CD4-positive, alpha-beta T cell (primary cell): ENCODE measurements at places on chromosomes 12 and 14.

DNA sequence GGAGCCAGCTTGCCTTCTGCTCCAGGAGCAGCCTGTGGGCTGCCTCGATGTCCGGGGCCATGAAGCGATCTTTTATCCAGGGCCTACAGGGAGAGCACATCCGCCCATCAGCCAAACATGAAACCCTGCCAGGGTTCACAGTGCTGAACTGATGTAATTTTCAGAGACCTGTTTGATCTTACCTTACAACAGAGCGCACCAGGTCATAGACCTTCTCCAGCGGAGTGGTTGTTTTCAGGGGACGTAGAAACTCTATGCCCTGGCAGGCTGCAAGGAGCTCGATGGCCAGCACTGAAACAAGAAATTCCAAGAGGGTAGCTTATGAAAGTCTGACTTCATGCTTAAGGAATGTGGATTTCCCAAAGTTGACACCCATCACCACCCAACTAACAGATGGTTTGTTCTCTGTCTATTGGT is 19.7 kb downstream of the HAL start:
- no peak for DNase-seq

- no peak for DNase-seq
These were observed 25.3 kb downstream of the GNS start for GRCh38 chr12:64733857-64734256.

DNA sequence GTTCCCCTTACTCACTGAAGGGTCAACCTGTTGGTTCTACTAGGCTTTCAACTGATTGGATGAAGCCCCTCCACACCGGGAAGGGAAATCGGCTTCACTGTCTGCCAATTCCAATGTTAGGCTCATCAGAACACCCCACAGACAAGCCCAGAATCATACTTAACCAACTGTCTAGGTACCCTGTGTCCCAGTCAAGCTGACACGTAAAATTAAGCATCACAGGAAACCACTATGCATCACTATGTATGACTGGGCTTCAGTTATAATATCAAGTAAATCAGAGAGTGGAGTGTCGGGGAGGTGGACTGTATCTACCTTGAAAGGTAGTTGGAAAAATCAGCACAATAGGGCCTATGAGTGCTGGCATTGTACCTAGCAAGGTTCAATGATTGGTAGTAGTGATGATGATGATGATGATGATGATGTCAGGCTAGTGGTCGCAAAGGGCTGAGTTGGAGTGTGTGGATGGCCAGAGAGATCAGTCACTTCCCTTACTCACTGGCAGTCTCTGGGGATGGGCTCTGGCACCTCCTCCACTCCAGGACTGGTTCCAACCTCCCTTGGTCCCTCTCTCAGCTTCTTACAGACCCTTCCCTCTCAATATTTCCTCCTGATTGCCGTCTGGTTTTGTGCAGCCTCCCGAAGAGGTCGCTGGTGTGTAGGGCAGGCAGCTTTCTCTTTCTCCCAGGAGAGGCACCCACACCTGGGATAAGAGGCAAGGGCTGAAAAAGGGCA is 3.3 kb upstream of the ATG101 start:
- no peak for DNase-seq

DNA sequence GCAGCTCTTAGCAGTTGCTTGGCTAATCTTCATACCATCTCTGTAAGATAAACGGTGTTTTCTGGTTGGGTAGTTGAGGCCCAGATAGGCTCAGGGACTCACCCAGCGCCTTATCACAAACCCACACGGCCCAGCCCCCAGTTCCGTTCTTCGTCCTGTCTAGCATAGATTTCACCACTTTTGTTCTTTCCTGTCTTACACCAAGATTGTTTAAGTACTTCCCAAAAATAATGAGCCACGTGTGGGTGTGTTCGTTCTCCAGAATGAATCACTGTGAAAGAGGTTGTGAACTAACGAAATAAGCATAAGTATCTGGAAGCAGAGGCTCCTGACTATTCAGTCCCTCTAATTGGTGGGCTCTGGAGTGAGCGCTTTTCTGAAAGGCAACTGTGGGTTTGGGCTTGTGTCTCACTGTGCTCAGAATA is 21.4 kb downstream of the ACVR1B start:
- DNase-seq: peak; percentile 74

- no peak for DNase-seq
These were observed 21.3 kb downstream of the PRKD1 start for GRCh38 chr14:29906256-29906870.

GRCh38 chr14:43360239-43360638 is 1146.8 kb downstream of the FSCB start:
- no peak for DNase-seq

DNA sequence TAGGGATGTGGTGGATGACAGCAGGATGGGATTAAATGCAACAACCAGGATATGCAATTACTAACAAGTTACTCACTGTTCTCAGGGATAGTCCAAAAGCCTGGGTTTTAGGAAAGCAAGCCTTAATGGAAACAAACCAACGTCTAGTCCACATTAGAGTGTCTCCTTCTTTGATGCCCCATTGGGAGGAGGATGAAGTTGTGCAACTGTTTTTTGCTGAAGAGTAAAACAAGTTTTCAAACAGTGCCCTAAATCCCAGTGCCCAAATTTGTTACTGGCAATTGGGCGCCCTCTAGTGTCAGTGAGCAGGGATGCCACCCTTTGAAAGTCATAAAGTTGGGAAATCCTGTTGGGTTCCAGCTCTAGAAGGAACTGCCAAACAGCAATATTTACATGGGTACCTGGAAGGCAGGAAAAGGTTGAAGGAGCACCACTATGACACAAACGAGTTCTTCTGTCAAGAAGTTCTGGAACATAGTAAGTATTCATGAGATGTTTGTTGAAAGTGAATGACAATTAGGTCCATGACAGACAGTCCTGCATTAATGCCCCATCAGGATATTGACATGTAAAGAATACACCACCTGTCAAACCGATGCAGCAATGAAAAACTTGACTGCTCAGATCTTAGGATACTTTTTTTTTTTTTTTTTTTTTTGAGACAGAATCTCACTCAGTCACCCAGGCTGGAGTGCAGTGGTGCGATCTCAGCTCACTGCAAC is 11.1 kb upstream of the DPF3 start:
- peak; percentile 47 for DNase-seq

DNA sequence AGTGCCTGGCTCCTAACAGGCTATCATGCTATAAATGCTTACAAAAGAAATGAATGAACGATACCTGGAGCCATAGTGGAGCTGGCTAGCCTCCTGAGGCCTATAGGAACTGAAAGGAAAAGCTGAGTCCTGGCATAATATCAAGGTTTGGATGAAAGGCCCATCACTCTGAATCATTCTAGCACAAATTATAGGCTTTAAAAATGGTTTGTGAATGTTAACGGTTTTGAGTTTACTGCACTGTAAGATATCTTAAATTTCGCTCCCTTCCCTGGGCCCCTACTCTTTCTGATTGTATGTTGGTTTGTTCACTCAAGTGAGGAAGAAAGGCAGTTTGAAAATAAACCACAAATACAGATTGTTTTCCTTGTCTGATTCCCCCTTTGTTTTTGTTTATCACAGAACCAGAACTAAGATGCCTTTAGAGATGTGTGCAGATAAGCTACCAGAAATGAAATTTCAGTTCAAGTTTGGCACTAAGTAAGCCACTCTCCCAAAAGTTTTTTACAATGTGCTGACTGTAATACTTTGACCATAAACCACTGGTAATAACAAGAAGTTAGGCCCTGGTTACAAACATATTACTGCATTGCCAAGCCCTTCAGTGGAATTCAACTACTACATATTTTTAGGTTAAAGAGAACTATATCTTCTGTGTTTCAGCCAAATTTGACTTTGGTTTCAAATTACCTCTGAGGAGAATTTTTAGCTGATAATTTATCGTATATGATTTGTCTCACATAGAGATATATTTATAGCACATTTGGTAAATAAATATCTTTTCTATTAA is 89.5 kb downstream of the ALX1 start:
- no peak for DNase-seq

DNA sequence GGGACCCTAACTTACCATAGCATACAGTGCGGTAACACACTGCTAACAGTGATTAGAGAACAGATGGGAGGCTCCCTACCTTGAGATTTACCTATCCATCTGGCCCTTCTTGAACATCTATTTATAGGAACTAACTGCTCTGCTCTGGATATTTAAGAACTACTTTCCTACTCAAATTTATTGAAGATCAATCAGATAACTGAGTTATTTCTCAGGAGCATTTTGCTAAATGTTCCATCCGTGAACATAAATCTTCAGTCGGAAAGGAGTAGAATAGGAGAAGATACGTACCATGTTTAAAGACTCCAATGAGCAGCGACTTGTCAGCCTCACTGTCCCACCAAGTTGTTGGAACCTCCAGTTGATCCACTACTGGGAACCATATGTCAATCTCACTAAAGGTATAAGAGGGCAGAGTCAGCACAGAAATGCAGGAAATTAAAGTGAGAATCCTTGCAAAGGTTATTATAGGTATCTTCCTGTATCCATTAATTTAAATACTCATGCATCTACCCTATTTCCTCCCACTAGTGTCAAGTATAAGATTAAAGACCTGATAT is 15.6 kb upstream of the SUPT16H start:
- no peak for DNase-seq

- DNase-seq: no peak
These were observed 56.8 kb upstream of the RIC8B start for GRCh38 chr12:106717673-106718072.
